ENCODE measurements at places on chromosomes 5 and 9.

DNA sequence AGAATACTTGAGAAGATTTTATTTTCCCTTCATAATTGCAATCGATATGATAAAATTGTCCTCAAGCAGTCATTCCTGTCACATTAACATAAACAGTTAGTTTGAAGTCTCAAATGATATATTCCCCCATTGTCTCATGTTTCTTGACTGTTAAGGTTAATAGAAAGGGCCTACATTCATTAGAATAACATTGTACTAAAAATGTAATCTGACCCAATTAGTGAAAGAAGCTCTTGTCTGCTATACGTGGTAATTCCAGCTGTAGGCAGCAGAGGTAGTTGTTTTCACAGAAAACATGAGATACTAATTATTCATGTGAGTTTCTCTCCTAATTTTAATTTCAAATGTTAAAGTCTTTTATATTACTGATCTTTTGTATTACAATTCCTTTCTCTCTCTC lies 25.9 kb upstream of the AP3B1 start:
- no peak for DNase-seq

DNA sequence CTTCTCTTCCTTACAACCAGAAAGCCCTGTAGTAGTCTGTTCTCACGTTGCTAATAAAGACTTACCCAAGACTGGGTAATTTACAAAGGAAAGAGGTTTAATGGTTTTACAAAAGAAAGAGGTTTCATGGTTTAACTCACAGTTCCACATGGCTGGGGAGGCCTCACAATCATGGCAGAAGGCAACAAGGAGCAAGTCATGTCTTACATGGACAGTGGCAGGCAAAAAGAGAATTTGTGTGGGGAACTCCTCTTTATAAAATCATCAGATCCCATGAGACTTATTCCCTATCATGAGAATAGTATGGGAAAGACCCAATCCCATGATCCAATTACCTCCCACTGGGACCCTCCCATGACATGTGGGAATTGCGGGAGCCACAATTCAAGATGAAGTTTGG lies 164.9 kb downstream of the NR3C1 start:
- no peak for DNase-seq

- DNase-seq, result no peak
These were observed 82.6 kb upstream of the ADAMTS19 start for GRCh38 chr5:129377504-129377903.

DNA sequence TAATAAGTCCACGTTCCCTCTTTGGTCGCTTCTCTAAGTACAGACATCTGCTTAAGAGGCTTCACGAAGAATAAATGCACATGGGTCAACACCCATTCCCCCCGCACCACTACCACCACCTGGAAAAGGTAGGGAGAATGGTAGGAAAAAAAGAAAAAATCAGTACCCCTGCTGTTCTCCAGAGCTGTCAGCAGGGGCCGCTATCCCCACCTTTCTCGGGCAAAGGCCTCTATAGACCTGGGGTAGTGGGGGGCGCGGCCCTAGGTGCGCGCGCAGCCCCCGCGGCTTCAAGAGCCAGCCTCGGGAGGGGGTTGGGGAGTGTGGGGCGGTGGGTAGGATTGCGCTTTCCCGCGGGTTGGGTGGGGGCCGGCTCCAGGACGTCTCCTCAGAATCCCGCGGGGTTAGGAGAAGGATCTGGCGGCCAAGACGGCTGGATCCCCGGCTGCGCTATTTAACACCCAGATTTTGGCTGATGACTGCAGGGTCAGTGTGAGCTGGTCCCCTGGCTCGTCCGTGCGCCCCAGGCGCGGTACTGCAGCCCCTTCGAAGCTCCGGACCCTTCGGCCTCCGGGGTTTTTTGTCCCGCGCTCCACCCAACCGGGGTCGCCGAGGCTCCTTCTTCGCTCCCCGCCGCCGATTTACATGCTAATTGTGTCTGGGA lies 1.6 kb upstream of the SEMA6A start:
- DNase-seq, result no peak

DNA sequence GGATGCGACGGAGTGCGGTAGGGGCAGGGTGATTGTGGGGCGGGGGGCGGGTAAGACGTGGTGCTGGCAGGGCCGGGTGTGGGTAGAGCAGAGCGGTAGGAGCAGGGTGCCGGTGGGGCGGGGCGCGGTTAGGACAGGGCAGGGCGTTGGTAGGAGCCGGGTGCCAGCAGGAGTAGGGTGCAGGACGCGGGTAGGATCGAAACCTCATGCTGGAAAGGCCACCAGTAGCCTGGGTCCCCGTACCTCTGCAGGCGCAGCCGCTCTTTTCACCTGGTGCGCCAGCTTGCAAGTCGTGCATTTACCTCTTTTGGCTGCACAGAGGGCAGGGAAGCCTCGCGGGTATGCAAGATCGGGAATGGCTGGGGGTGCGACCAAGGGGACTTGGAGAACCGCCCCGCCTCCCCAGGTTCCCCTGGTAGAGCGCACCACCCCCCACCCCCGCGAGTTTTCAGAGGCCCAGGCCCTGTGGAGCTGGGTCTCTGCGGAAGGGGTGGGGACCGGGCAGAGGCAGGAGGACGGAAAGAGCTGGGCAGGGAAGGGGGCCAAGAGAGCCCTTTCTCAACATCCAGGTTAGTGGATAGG lies 104.8 kb upstream of the SIMC1 start:
- no peak for DNase-seq
